ENCODE measurements at places on chromosomes 2 and 18.

GRCh38 chr2:15299904-15300520, 261.1 kb downstream of the NBAS start:
- DNase-seq: no peak

DNA sequence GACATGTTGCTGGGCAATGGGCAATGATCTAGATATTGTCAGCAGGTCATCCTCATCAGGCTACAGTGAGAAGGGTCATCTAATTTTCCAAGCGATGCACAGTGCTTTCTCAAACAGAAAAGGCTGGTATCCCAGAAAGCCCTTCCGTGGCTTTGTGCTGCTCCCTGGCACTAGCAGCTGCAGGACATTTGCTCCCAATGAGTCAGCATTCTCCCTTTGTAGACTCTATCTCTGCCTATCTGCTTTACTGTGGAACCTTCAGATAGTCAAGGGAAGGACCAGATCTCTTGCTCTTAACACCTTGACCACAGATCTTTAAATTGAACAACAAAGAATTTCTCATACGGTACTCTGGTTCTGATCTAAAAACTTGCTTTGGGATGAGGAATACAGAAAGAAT, 101.4 kb downstream of the CDH2 start:
- no peak for DNase-seq

- DNase-seq: no peak
Observed at GRCh38 chr18:24368749-24369148, 28.9 kb downstream of the OSBPL1A start.

- DNase-seq: no peak
Observed at GRCh38 chr2:109516445-109517117, 97.2 kb downstream of the SEPTIN10 start.

DNA sequence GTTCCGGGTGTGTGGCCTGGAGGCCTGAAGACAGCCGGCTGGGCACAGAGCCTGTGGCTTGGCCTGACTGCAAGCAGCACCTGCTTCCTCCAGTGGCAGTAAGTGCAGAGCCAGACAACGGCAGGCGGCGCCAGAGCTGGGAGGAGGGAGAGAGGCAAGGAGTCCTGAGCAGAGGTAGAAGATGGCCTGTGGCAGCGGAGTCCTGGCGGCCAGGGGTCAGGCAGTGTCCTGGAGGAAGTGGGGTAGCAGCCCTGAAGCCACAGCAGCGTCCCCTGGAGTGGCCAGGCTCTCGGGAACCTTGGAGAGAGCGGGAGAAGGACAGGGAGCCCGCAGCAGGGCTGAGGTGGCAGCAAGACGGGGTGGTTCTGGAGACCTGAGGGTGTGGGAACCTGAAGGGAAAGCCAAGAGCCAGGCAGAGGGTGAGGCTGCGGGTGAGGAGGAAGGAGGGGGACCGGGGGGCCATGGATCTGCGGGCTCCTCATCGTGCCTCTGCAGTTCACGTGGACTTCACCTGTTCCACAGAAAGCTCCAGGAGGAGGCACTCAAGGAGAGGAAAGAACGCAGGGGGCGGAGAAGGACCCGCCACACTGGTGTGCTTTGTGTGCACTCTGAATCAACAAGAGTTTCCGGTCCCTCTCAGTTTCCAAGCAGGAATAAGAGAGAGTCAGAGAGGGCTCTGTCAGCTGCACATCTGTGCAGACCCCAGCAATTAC, 85.9 kb downstream of the USP40 start:
- no peak for DNase-seq

GRCh38 chr2:27842894-27843293, 47.3 kb downstream of the RBKS start:
- DNase-seq: no peak

GRCh38 chr2:2931318-2932075, 446.1 kb downstream of the EIPR1 start:
- DNase-seq: no peak

- no peak for DNase-seq
Observed at GRCh38 chr2:218895759-218896500, 15.3 kb downstream of the WNT10A start.

DNA sequence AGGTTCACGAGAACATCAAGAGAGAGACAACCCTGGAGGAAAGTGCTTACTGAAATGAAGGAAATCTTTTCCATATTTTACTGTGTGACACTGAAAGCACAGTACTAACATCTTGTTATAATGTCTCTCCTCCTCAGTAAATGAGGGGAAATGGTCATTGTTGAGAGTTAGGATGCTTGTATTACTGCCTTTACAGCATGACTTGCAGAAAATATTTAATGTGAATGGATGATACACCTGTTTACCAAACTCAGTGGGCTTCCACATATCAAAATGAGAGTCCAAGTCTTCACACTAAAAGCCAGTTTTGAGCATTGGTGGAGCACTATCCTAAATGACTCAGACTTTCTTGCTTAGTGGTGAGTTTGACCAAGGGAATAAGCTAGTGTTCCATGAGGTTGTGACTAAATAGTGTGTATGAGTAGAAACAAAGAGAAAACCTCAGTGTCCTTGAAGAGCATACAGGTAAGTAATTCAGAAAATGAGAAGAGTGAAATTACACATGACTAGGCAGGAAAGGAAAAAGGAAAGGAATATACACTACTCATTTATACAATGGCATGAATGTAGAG, 930.7 kb upstream of the CELF4 start:
- no peak for DNase-seq

- DNase-seq: no peak
Observed at GRCh38 chr2:96832754-96833507, 10.9 kb downstream of the ANKRD23 start.

GRCh38 chr2:228118940-228119339, 62.5 kb downstream of the SPHKAP start:
- DNase-seq: no peak

DNA sequence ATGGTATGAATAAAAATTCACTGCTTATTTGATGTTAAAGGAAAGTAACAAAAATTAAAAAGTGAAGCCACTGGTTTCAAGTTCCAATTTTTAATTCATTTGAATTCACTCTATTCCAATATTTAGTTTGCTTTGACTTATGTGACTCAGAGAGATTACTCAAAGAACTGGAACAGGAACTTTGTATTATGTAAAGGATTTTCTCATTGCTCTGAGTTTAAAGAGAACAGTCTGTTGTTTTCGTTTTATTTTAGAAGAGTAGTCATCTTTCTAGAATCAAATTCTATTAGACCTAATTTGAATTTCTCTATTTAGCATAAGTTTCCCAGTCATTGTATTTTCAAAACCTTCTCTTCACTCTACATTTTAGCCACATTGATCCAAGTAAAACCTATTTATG, 300.1 kb upstream of the SLC8A1 start:
- no peak for DNase-seq

DNA sequence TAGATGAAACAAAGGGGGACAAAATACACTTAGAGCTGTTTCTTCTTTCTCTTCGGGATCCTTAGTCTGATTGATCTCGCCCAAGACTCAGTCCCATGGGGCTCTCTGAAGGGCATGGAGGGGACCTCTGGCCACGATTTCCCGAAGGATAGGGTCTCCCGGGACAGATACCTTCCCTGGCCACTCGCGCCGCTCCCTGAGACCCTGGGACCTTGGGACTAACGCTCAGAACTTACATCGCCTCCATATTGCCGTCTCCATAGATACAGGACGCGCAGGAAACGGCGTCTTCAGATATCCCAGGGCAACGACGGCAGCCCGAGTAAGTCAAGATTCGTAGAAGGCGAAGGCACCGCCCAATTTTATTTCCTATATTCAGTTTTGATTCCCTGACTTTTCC, at the start of gene CFAP65:
TSS of gene CFAP65 (minus strand) at position 265 of the 400 bp plus-strand sequence. CDS start 2,468 bp downstream, outside the sequence.
- DNase-seq: no peak

DNA sequence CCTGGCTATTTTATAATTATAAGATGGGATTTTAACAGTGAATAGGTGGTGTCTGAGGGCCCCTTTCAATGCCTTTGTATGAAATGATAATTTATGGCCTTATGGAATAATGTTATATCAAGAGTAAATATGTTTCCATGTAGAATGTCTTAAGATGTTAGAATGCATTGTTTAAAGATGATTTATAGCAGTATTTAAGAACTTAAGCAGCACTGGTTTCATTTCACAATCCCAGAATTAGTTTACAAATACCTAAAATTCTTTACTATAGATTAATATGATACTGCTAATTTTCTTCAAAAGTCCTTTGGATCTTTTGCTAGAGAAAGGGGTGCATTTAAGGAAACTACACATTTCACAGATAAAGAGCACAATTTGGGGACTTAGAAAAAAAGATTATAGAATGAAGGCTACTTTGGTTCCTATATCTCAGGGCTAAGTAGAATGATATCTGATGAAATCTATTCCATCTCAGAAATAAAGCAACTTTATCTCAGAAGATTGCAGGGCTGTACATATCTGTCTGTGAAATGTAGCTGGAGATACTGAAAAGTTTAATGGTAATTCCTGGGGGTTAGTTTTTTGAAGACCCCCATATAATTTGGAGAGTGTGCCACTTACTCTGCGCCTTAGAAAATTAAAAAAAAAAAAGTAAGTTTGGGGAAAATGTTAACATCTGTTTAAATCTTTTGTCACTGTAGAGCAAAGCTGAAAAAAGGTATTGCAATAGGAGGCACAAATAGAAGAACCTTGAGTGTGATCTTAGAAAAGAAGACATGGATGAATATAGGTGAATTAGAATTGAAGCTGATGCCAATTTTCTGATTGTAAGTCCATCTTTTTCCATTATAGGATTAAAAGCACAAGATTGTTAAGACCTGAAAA, 123.4 kb downstream of the GULP1 start:
- no peak for DNase-seq

- no peak for DNase-seq
Observed at GRCh38 chr2:219907011-219907365, 279.6 kb downstream of the SLC4A3 start.

- no peak for DNase-seq
Observed at GRCh38 chr2:190111166-190111565, 48.6 kb upstream of the MSTN start.

- DNase-seq: no peak
Observed at GRCh38 chr18:3952031-3952430, 502.1 kb downstream of the TGIF1 start.

GRCh38 chr2:46167406-46167805, 129.8 kb upstream of the EPAS1 start:
- no peak for DNase-seq

DNA sequence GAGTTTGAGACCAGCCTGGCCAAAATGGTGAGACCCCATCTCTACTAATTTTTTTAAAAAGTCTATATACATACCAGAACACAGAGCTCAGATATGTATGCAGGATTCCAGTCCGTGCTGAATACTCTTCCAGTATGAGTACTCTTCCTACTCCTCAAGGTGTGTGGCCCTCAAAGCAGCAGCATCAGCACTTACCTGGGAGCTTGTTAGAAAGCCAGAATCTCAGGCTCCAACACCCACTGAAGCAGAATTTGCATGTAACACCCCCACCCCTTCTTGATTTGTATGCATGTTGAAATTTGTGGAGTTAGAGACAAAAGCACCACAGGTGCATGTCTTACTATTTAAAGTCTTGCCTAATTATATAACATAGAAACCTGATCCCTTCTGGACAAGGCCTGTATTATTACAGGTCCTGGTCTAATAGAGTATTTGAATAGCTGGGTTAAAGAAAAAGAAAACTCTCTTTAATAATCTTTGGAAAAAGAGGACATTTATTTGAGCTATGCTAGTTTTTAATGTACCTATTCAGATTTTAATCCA, 50.3 kb upstream of the NFE2L2 start:
- DNase-seq: no peak

- no peak for DNase-seq
Observed at GRCh38 chr2:136796339-136796738, 31.0 kb downstream of the THSD7B start.

GRCh38 chr2:208013285-208014178, 11.8 kb downstream of the PLEKHM3 start:
- no peak for DNase-seq

- no peak for DNase-seq
Observed at GRCh38 chr2:8148260-8149006, 533.4 kb upstream of the ID2 start.

DNA sequence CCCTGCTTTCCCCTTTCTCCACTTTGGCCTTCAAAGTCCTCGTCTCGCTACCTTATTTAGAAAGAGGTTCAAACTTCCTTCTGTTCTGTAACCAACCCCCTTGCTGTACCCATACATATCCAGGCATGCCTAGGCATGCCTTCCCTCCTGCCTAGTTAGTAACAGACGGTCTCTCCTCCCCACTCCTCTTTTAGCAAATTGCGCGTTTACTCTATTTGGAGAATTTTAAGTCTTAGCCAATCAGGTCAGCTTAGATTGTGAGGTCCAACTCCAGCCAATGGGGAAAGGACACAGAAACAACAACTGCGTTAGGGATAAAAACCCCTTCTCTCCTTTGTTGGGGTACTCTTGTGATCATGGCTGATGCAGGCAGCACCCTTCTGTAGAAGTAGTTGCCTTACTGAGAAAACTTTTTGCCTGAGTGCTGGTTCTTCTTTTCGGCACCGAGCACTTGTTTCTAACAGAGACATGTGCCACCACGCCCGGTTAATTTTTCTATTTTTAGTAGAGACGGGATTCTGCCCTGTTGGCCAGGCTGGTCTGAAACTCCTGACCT, 85.9 kb upstream of the FOXI3 start:
- no peak for DNase-seq

GRCh38 chr18:1968801-1969498, 602.4 kb downstream of the METTL4 start:
- no peak for DNase-seq

DNA sequence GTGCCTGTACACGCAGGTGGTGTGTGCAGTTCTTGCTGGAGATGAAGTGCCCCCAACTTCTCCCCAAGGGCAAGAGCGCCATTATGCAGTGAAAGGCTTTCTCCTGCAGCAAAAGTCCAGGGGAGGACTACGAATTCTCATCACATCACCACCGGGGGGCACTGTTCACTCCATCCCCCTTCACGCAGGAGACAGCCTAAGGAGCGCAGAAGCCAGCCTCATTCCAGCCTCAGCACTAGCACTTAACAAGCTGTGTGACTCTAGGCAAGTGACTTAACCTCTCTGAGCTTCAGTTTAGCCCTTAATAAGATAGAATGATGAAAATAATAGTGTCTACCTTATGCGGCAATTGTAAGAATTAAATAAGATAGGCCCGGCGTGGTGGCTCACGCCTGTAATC, 32.3 kb downstream of the DNMT3A start:
- peak; percentile 51 for DNase-seq

- no peak for DNase-seq
Observed at GRCh38 chr2:32262105-32262504, 2.6 kb downstream of the NLRC4 start.

DNA sequence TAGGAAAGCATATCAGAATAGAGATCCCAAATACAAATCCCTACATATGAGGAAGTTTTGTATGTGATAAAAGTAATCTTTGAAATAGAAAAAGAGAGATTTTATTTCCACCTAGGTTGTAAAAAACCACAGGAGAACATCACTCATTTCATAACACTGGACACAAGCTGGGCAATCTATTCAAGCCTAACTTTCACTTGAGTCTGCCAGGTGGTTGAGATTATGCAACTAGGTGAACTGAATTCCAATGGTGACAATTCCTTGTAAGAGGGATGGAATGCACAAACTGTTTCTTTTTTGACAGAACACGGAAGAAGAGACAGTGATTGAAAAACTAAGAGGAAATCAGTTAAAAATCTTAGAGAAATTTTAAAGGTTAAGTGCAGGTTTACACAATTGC, 619.6 kb upstream of the TMEFF2 start:
- no peak for DNase-seq

GRCh38 chr2:237556773-237557632, 9.4 kb upstream of the PRLH start:
- DNase-seq: peak; percentile 18

Data from stimulated activated CD4-positive, alpha-beta T cell treated with anti-CD3 and anti-CD28 coated beads, TNF-alpha, amount 100 ng/mL, for 4 hours (primary cell).